Mammary epithelial cell (primary cell): ENCODE measurements at places on chromosomes 5 and 9. TPM values are rescaled to one million over a fixed set of nuclear protein-coding genes. Genes with fewer than 3 reads are reported as not detected.
A peak's percentile ranks its signal among the peaks of the same experiment; 100 is the strongest.

GRCh38 chr9:26789959-26790358 lies 102.6 kb downstream of the CAAP1 start:
- DNase-seq, result peak; percentile 37

GRCh38 chr5:126936775-126937418 lies 93.5 kb downstream of the MARCHF3 start:
- no peak for DNase-seq

GRCh38 chr9:101478444-101478843 lies 42.9 kb upstream of the ALDOB start:
- no peak for DNase-seq

DNA sequence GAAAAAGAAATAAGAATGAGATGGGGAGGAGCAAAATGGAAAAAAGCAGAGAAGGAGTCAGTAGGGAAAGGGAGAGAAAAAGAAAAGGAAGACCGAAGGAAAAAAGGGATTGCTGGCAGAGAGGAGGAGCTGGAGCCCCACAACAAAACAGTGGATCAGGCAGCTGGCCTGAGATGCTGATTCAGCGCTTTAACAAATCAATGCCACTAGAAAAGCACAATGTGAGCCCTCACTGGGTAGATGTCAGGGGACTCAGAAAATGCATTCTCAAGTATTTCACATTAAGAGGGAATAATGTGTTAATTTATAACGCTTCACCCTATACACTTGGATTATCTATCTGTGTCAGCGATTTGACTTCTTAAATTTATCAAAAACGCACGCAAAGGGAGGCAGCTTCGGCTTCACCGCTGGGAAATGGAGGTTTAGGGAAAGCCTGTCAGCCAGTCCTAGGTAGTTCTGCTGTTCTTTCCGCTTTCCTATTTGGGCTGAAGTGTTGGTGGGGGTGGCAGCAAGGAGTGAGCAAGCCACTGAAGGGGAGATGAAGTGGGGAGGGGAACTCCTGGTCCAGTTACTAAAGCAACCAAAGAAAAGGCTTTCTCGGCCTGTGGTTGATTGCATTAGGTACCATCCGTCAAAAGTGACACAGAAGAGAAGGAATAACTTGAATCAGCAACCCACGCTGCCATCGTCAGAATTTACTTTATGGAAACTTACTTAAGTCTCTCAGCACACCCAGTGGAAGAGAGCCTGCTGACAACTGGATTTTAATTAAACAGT lies 161.6 kb downstream of the BNC2 start:
- no peak for DNase-seq

GRCh38 chr9:133151041-133151440 lies 12.7 kb downstream of the GBGT1 start:
- DNase-seq, result no peak

GRCh38 chr9:111843971-111844370 lies 49.2 kb upstream of the SHOC1 start:
- DNase-seq, result peak; percentile 70

DNA sequence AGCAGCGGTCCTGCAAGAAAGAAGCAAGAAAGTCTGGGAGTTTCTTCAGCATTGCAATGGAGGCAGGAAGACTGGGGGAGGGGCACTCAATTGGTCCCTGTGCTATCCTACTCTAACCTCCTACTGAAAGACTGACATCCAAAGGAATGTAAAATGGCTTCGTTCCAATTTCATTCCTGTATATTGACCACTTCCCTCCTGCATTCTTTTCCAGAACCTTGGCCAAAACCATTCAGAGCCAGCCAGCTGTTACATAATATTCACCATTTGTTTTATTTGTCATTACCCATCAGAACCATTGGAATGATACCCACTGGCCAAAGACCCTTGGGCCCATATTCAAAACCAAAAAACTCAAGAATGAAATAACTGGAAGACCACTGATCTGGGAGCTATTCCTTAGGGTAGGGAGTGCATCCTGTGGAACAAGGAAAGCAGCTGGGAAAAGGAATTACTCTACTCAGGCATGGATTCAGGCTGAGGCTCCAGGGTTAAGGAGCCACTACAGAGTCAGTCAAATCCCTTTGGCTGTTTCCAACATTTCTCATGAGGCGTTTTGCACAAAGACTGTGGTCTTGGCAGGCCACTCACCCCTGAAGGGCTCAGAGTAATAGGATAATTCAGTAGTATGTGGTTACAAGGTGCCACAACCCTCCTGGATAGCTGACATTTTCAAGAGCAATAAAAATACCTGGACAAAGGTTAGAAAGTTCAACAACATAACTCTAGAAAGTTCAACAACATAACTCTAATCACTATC lies 148.7 kb upstream of the SLC1A3 start:
- DNase-seq, result no peak

- no peak for DNase-seq
Measured at GRCh38 chr9:89174291-89174690, 4.3 kb downstream of the SHC3 start.

The SLC36A2 gene
- total RNA-seq, result not detected in 2 replicates

DNA sequence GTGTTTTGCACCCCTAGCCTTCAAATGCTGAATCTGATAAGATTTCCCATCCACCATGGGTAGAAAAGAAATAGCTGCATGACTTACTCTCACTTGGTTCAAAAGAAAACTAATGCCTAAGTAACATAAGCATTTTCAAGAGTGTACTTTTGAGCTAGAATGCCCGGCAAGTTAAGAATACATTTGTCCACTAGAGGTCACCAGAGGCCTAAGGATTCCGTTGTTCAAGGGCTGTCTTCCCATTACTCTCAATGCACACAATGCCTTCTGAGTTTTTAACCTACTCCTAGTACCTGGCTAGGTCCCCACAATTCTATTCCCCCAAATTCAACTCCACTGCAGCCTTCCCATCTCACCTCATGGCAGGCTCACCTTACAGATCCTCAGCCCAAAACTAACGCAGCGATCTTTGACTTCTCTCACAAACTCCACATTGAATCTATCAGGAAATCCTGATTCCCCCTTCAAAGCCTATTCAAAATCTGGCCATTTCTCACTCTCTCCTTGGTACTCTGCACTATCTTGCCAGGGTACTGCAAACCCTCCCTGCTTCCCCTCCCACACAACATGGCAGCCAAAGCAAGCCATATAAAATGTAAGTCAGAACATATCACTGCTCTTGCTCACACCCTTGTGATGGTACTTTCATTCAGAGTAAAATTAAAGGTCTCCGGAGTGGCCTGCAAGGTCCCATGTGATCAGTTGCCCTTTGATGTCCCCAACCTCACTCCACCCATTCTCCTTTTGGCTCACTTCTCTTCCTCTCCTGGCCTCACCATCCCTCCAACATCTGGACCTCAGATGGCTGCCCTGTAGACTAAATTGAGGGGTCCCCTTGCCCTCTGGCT lies 13.4 kb downstream of the OXCT1 start:
- peak; percentile 47 for DNase-seq

DNA sequence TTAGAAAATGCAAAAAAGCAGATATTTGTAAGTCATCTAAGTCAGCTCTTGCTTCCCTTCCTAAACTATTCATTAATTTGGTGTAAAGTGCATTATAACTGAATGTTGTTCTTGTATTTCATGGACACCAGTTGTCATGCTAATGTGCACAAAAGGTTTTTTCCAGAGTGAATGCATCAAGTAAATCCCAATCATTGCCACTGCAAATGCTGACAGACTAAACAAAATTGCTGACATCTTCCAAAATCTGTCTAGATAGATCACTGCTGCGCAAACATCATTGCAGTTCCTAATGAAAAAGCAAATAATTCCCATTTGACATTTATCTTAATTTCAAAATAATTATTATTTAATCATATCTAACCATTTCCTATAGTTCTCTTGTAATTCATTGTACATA lies 161.7 kb downstream of the PDE4D start:
- DNase-seq, result no peak

- no peak for DNase-seq
Measured at GRCh38 chr5:173669483-173669882, 53.0 kb upstream of the BOD1 start.

- DNase-seq, result no peak
Measured at GRCh38 chr9:69535911-69536310, 136.3 kb downstream of the APBA1 start.

DNA sequence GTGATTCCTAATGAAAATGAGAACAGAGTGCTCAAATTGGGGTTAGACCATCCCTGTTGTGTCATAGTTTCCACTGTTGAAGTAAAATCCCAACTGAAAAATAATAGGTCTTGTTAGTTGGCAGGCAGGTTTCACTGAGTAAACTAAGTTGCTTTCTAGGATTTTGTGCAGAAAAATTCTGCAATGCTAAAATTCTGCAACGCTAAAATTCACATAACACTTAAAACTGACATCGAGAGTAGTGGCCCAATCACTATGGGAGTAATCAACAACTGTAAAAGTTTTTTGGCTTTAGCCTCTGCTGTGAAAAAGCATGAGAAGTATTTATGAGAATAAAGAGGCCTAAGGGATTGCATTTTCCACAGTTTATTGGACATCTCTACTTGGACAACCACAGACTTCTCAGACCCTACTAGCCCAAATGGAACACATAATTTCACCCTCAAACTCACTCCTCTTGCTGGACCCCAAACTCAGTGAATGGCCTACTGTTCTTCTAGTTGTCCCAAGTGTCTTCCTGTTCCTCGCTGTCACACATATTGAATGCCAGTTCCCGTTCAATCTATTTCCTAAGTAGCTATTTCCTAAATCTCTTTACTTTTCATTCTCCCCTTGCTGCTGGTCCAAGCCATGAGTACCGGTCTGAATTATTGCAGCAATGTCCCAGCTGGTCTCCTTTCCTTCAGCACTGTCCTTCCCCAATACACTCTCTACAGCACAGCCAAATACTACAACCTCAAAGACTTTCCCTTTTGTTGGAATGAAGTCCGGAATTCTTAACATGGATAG lies 355.4 kb downstream of the PDE4D start:
- DNase-seq, result no peak

- no peak for DNase-seq
Measured at GRCh38 chr9:113910036-113910639, 34.0 kb downstream of the ZNF618 start.

DNA sequence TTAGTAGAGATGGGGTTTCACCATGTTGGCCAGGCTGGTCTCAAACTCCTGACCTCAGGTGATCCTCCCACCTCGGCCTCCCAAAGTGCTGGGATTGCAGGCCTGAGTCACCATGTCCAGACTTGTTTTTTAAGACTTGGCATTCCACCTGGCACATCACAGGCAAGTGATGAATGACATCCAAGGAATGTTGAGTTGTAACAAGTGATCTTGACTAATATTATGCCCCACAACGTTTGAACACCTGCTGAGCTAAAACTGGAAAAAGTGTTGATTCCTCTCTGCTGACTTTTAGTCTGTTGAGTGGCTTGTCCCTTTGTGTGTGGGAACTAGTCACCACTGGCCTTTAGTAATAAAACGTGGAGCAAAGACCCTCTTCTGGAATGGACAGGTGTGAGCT lies 54.6 kb downstream of the SUB1 start:
- DNase-seq, result peak; percentile 76

GRCh38 chr9:7089406-7090193 lies 331.8 kb downstream of the KDM4C start:
- DNase-seq, result no peak

GRCh38 chr9:137689745-137690529 lies 71.1 kb downstream of the EHMT1 start:
- DNase-seq, result no peak

The BBLN gene
- total RNA-seq, result 63.3 TPM

The SPATA24 gene
- 5.4 and 7.5 TPM in 2 replicates for total RNA-seq

DNA sequence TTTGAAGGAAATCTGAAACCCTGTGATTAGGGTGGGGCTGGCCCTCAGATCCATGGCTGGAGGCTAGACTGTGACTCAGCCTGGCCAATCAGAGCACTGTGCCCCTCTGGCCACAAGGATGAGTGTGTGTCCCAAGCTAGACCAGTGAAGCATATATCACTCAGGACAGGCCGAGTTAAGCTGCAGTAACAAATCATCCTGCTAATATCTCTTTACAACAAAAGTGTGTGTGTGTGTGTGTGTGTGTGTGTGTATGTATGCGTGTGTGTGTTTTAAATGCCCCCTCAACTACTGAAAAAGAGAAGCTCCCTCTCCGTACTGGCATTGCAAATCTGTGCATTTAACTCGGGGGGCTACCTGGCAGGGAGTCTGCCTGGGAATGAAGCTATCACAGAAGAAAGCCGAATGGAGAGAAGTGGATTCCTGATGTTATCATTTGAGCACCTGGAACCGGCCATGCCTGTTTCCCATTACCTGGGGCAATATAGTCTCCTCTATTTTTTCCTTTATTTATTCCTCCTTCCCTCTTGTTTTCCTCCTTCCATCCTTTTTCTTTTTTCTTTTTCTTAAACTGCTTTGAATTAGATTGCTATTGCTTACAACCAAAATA lies 25.6 kb downstream of the STC2 start:
- peak; percentile 79 for DNase-seq

DNA sequence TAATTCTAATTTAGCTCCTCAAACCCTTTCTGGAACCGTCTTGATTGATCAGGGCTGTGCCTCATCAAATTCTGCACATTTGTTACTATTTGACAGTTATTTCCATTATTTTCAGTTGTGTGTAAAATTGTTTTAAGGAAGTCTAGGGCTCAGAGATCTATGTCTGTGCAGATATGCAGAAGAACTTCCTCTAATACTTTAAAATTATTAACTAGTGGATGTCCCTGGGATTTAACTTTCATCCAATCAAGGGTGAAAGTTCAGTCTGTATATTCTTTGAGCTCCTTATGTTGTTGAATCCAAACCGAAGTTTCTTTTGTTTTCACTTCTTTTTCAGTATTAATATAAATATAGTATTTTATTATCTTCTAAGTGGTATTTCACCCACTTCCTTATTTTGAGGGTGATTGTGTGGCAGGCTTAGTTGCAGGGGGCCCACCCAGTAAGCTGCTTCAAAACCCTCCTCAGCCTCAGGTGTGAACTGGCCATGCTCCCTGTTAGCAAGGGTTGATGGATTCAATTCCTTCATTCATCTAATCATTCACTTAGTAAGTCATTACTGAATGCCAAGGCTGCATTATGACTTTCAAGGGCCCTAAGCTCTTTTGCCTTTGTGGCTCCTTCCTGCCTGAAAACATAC lies 2.1 kb upstream of the CAMLG start:
- DNase-seq, result no peak

- no peak for DNase-seq
Measured at GRCh38 chr9:32716425-32716824, 66.9 kb upstream of the TMEM215 start.

The ZNF474 gene
- total RNA-seq, result 0.33 TPM

The PDGFRB gene
- total RNA-seq, result not detected in 2 replicates

DNA sequence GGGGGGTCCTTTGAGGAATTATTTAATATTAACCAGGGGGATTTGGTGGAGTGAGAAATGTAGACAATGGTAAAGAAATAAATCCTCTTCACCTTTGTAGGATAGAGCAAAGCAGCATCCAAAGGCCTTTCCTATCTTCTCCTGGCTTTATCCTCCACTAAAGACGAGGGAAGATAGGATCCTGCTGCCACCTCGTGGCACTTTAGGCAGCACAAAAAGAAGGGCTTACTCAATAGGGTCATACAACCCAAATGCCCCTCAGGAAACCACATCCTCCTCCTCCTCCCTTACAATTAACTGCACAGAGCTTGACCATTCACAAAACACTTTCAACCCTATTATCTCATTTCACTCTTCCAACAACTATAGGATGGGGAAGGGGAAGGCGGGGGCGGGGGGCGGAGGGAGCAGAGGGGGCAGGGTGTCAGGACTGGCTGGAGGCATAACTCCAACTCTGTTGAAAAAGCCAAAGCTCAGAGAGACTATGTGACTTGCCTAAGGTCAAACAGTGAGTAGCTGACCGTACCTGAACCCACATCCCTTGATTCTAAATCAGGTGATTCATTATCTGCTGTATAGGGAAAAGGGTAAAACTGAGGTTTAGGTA lies 45.4 kb upstream of the MYOT start:
- peak; percentile 28 for DNase-seq
